AML-193 (cell line): ENCODE measurements at places on chromosomes 3 and 15.

GRCh38 chr15:66852064-66852905 lies 150.2 kb downstream of the SMAD6 start:
- DNase-seq = no peak

DNA sequence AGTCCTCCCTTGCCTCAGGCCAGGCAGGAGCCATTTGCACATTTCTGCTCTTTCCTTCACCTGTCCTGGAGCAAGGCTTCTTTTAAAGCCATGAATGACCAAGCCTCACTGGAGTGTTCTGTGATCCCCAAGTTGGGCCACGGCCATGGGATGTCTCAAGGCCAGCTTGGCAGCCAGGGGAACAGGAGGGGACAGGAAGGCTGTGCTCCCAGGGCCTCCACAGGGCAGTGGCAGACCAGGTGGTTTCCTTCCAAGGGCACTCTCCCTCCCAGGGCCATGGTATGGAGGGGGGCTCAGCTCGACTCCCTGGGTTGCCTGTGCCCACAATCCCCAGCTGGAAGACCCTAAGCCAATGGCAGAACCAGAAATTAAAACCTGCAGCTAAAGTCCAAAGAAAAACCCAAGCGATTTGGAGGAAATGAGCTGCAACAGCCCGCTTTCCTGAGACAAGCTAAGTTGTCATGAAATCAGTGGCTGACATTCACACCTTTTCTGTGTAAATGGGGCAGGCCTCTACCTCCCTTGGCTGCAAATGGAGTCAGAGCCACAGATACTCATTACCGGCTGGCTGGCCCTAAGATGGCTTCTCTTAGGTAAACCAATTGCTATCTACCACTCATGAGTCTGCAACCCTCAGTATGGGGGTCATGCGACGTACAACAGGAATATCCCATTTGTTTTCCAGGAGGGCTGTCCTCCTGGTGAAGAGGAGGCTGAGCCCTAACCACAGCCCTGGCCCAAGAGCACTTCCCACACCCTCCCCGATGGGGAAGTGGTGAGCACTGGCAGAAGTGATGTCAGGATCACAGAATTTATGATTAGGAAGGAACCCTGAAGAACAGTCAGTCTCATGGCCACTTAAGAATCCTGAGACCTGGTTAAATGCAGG lies 83.3 kb downstream of the SNRK start:
- peak; percentile 78 for DNase-seq

DNA sequence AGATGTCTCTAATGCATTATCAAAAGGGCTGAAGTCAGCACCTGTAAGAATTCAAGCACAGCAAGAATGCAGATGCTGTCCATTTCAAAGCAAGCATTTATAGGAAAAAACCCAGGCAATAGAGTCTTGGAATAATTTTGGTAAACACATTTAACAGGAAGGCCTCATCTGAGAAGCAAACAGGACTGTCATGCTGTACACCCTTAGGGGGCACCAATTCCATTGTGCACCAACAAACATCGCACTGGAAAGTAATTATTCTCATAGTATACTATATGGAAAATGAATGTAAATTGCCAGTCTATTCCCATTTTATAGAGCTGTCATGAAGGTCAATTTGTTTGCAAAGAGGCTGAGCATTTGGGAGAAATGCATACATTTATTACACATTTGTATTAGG lies 247.3 kb upstream of the SUCLG2 start:
- DNase-seq = no peak

DNA sequence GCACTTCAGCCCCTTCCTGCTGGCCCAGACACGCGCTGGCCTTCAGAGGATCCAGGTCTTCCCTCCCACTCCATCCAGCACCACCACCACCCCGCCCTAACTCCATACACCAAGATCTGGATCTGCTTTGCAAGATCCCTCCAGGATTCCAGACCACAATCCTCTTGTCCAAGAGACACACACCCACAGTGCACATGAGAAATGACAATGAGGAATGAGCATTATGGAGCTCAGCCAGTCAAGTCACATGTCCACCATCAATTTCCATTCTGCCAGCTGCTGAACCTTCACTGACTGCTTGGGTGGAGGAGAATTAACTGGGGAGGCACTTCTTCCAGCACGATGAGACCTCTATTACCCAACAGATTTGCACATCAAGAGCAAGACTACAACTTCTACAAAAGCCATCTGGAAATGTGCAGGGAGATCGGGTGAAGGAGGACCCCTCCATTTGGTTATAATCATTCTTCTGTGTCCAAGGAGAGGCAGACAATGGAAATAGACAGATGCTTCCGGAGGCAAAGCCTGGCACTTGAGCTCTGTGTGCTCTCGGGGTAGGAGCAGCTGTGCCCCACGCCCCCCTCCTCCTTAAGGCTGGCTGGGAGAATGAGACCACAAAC lies 12.3 kb upstream of the SPATA12 start:
- no peak for DNase-seq
